ENCODE measurements at places on chromosomes 5 and 9.

DNA sequence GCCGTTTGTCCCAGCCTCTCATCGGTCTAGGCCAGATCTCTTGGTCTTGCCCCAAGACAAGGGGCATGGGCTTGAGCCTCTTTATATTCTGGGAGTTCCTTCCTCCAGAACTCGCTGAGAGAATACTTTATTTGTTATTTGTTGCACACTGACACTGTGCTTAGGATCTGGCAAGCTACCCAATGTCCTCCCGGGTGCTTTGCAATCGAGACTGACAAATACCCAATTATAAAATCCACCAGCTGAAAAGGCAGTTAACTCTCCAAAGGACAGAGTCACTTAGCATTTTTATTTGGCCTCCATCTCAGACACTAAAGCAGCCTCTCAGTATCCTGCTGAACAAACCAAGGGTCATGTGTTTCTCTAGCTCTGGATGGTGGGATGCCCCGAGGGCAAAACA lies 500.2 kb upstream of the DAP start:
- DNase-seq, result no peak

- no peak for DNase-seq
Measured at GRCh38 chr5:82163452-82164175, 114.5 kb downstream of the RPS23 start.

GRCh38 chr5:18048449-18048848 lies 414.2 kb downstream of the TAF11L14 start:
- no peak for DNase-seq

GRCh38 chr9:37955781-37956422 lies 52.0 kb upstream of the SLC25A51 start:
- DNase-seq, result no peak

GRCh38 chr5:177399997-177400868 lies at the start of gene PFN3:
Gene PFN3 (minus strand): TSS chr5:177400661. CDS start chr5:177400576, 85 bp downstream.
- no peak for DNase-seq

Data from CD4-positive, alpha-beta T cell treated with Interleukin-1 beta for 1 hour (primary cell).